ENCODE measurements at places on chromosomes 1 and 21.

- no peak for DNase-seq
These were observed 46.8 kb downstream of the SAMSN1 start for GRCh38 chr21:14499316-14499715.

- DNase-seq, result peak; percentile 33
These were observed 123.2 kb downstream of the NR5A2 start for GRCh38 chr1:200150721-200151120.

- peak; percentile 42 for DNase-seq
These were observed 707 bp downstream of the PRCC start for GRCh38 chr1:156767879-156768604.

DNA sequence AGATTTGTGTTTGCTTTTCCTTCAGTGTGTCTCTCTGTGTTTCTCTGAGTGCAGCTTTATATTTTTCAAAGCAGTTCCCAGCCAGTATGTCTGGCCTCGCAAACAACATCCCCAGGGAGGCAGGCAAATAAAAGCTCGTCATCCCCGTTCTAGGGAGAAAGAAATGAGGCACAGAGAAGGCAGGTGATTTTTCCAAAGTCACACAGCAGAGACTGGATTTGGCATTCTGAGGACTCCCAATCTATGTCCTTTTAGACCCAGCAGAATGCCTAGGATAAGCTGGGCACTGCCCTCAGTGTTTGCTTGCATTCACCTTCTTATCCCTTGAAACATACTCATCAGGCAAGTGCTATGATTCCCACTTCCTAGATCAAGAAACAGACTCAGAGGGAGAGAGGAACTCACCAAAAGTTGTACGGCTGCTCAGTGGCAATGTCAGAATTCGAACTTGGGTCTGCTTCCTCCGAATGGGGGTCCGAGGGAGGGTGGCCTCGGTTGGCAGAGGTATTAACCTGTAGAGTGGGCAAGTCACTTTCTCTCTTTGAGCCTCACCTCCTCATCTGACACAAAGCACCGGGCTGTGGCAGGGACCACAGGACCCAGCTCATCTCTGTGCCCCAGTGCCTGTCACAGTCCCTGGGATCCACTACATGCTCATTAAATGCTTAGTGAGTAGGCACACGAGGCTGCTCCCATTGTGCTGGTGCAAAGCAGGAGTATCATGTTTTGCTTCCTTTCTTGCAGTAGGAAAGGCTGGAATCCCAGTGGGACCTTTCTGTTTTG is 4.2 kb downstream of the RAP1GAP start:
- no peak for DNase-seq

DNA sequence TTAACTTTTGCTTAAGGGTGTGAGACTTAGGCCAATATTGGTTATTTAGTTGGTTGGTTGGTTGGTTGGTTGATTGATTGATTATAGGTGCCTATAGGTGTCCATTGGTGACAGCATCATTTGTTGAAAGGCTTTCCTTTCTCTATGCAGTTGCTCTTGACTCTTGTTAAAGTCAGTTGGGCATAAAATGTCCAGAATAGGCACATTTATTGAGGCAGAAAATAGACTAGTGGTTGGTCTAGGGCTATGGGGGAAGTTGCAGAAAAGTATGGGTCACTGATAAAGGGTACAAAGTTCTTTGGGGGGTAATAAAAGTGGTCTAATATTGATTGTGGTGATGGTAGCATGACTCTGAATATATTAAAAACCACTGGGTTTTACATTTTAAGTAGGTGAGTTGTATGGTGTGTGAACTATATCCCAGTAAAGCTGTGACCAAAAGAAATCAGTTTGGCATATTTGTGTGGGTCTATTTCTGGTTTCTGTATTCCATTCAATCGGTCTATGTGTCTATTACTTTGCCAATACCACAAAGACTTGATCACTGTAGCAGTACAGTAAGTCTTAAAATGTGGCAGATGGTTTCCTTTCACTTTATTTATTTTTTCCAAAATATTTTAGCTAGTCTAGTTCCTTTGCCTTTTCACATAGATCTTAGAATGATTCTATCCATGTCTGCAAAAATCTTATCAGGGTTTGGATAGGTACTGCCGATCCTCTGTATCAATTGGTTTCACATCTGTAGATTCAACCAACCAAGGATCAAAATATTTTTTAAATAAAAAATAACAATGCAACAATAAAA is 63.0 kb downstream of the ATP1A1 start:
- no peak for DNase-seq

- no peak for DNase-seq
These were observed 89.4 kb downstream of the SDCCAG8 start for GRCh38 chr1:243345205-243345604.

GRCh38 chr1:27356619-27357280 is 10.0 kb downstream of the MAP3K6 start:
- DNase-seq, result peak; percentile 69

GRCh38 chr1:99784809-99785255 is 18.4 kb upstream of the FRRS1 start:
- DNase-seq, result no peak

DNA sequence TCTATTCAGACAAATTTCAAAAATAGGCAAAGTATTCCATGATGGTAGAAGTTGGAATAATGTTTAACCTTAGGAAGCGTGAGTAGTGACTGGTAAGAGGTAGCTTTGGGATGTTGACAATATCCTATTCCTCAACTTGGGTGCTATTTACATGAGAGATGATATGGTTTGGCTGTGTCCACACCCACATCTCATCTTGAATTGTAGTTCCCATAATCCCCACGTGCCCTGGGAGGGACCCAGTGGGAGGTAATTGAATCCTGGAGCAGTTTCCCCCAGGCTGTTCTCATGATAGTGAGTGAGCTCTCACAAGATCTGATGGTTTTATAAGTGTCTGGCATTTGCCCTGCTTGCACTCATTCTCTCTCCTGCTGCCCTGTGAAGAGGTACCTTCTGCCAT is 67.3 kb downstream of the PLPPR4 start:
- DNase-seq, result no peak

GRCh38 chr21:33403128-33403785 is at the start of gene IFNGR2:
TSS of gene IFNGR2 (plus strand) at chr21:33403413. CDS start at chr21:33403544, 131 bp downstream.
- peak; percentile 31 for DNase-seq

DNA sequence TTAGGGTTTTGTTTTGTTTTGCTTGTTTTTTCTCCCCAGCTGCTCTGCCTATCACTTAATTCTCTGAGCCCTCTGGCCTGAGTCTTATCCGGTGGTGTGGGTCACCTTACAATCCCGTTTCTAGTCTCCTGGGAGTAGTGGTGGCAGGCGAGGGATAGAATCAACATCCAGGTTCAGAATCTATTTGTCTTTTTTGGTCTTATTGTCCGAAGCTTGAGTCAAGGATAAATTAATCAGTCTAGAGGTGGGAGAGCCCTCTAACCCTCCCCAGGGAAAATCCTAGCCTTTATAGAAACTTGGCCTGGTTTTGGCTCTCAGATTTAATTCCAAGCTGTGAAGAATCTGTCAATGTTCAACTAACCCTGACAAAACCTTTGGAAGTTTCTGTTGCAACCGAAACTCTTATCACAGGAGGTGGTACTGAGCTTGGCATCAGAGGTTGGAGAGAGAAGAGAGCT is 246.3 kb downstream of the FGGY start:
- DNase-seq, result no peak

DNA sequence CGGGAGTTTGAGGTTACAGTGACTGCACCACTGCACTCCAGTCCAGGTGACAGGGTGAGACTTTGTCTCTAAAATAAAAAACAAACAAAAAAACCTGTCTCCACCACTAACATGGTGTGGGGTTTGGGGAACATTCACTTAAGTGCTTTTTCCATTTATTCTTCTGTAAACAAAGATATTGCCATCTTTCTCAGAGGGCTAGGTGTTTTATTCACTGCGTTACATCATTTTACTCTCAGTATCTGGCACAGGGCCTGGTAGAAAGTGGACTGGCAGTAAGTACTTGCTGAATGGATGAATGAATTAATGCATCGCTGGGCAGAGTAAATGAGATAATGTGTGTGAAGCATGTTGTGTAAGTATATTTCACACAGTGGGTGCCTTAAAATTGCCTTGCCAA is 20.1 kb downstream of the KIAA0040 start:
- no peak for DNase-seq

DNA sequence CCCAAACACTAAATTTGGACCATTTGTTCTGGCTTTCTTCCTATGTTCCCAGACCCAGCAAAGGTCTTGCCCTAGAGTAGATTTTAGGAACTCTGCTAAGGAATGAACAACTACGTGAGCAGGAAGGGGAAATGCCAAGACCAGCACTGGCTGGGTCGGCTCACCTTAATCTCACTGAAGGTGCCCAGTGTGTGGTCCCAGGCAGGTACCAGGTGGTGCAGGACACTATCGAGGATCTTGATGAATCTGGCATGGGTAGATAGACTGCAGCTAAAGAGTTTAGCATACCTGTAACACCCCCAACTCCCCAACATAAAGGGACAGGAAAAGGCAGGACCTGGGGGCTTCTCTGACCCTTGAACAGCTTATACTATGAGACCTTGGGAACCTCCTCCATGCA is 3.0 kb downstream of the HECTD3 start:
- DNase-seq, result no peak

DNA sequence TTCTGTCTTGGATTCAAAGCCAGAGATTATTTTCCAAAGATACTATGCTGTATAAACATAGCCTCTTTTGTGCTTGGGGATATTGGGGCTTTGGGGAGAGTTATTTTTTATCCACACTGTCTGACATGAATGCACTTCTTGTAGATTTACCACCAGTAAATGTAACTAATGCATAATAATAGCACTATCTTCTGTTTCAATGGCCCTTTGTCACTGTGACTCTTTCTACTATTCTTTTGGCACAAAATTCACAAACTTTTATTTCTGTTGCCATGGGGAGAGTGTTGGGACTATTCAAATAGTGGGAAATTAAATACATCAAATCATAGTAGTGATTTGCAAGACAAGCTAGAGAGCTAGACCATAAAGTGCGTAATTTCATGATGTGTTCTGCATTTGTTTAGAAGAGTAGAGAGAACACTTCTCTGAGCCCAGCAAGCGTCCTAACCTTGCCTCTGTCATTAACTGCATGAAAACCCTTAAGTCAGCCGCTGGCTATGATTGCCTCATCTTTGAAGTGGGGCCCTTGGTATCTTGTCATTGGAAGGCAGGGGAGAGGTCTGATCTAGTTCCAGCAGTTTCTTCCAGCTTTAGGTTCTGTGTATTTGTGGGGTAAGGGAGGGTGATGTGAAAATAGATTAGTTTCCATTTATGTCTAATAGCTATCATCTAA is 154.4 kb downstream of the HHAT start:
- DNase-seq, result no peak

- DNase-seq, result no peak
These were observed 12.5 kb upstream of the WNT2B start for GRCh38 chr1:112496290-112496689.

DNA sequence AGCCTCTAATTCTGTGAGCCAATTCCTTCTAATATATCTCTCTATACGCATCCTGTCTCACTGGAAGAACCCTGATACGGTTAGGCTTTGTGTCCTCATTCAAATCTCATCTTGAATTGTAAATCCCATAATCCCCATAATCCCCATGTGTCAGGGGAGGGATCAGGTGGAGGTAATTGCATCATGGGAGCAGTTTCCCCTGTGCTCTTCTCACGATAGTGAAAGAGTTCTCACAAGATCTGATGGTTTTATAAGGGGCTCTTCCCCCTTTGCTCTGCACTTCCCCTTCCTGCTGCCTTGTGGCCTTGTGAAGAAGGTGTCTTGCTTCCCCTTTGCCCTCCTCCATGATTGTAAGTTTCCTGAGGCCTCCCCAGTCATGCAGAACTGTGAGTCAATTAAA is 116.1 kb downstream of the MRPS6 start:
- DNase-seq, result no peak

- DNase-seq, result no peak
These were observed 9.3 kb downstream of the GLIS1 start for GRCh38 chr1:53729456-53730223.

- DNase-seq, result no peak
These were observed 145.5 kb downstream of the VPS13D start for GRCh38 chr1:12375133-12375829.

- no peak for DNase-seq
These were observed 43.0 kb downstream of the ATG4C start for GRCh38 chr1:62826901-62827300.

DNA sequence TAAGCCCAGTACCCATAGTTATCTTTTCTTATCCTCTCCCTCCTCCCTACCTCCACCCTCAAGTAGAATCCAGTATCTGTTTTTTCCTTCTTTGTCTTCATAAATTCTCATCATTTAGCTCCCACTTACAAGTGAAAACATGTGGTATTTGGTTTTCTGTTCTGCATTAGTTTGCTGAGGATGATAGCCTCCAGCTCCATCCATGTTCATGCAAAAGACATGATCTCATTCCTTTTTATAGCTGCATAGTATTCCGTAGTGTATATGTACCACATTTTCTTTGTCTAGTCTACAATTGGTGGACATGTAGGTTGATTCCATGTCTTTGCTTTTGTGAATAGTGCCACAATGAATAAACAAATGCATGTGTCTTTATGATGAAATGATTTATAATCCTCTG is 55.2 kb downstream of the PRKACB start:
- no peak for DNase-seq

- no peak for DNase-seq
These were observed 156.4 kb upstream of the B3GALT2 start for GRCh38 chr1:193342811-193343210.

- no peak for DNase-seq
These were observed 73.7 kb downstream of the SPATA46 start for GRCh38 chr1:162303004-162303344.

DNA sequence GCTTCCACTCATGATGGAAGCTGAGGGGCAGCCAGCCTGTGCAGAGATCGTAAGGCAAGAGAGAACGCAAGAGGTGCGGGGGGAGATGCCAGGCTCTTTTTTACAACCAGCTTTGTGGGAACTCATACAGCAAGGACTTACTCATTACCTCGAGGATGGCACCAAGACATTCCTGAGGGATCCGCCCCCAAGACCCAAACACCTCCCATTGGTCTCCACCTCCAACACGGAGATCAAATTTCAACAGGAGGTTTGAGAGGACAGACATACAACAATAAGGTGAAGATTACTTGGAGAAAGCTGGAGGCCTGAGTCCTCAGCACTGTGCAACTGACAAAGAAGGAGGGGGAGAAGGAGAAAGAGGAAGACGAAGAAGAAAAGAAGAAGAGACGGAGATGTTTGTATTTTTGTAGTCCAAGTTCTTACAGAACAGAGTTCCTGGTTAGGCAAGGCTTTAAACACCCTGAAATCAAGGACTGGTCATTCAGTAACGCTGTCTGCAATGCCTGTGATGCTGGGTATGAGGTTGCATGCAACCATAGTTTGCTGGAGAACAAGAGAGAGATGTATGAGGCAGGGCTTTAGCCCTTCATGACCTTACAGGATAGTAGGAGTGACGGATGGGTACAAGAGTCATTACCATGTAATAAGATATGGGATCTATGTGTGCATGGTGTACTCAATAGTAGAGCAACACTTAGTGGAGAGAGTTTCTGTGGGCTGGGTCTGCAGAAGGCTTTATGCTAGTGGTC is 19.7 kb upstream of the GALNT2 start:
- no peak for DNase-seq

DNA sequence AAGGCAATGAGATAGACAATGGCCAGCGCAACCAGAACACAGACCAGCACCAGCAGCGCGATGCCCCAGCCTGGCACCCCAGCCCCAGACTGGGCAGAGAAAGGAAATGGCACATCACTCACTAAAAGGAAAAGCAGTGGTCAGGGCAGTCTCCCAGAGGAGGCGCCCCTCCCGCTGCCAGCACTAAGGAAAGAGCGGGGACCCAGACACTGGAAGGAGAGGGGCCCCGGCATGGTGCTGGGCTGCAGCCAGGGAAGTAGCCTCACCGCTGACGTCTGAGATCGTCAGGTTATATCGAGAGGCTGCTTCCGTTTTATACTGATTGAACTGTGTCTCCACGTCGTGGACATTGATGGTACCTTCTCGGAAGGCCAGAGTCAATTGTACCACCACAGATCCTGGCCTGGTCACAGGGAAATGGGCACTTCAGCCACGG is 13.8 kb downstream of the TRIM46 start:
- DNase-seq, result no peak

Data from activated CD4-positive, alpha-beta T cell treated with anti-CD3 and anti-CD28 coated beads for 48 hours (primary cell).